ENCODE measurements at places on chromosomes 6 and 20.

DNA sequence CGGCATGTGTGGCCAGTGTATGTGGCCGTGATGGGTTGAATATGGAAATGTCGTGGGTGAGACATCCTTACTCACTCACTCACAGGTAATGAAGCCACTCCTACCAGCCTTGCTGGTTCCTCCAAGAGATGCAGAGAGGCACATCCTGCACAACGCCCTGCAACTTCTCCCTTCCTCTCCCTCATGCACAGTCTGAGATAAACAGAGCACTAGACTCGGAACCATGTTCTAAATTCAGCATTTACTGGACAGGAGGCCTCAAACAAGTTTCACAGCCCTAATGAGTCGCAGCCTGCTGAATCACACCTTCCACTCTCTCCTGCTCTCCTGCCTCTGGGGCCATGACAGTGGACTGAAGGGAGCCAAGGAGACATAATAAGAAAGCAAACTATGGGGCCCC is 91.2 kb downstream of the ISM1 start:
- H3K4me1 ChIP-seq: no peaks in the 10 kb centered on the region
- no peak overlapping the region for H3K27ac ChIP-seq
- no peaks in the 10 kb centered on the region for H3K27me3 ChIP-seq
- H3K4me3 ChIP-seq: no peak overlapping the region

- DNase-seq: no peak
- H3K27me3 ChIP-seq: no peaks in the 10 kb centered on the region
- H3K4me1 ChIP-seq: peaks cover 4% of the 10 kb centered on the region
- no peaks in the 10 kb centered on the region for H3K36me3 ChIP-seq
- H3K27ac ChIP-seq: no peak overlapping the region
- H3K4me3 ChIP-seq: no peak overlapping the region
These were observed 71.7 kb upstream of the CEP85L start for GRCh38 chr6:118722829-118723813.

GRCh38 chr6:109508166-109508860 is 25.3 kb upstream of the ZBTB24 start:
- H3K27me3 ChIP-seq: no peaks in the 10 kb centered on the region
- no peak for DNase-seq
- H3K4me1 ChIP-seq: no peaks in the 10 kb centered on the region
- H3K4me3 ChIP-seq: no peak overlapping the region
- H3K27ac ChIP-seq: no peak overlapping the region

DNA sequence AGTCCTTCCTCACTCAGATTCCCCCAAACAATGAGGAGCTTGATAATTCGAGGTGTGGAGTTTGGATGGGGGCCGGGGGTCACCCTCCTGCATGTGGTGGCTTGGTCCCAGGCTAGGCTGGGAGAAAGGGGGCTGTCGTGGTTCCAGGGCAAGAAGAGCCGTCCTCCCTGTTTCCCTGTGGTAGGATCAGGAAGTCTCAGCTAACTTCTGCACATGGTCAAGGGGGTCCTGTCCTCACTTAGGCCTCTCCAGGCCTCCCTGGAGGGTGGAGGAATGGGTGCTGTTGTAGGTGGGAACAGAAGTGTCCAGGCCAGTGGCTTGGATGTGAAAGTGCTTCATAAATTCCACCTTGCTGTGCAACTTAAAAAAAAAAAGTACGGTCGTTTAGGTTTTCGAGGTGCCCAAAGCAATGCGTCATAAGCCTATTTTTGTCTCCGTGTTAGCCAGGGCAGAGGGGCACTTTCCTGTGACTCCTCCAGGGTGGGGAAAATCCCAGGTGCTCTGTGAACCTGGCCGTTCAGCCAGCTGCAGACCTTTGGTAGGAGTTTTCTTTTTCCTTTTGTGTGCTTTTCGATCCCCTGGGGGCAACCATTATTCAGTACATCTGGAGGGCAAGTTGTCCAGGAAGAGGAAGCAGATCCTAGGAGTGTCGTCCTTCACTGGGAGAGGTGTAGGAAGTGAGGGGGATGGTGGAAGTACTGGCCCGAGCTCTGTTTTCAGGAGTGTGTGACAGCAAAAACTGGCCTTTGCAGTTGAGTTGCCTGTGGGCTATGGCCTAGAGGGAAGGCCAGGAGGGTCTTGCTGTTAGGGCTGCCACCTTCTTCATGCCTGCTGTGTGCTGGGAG is 9.6 kb downstream of the IGF2R start:
- H3K4me1 ChIP-seq: peaks cover 77% of the 10 kb centered on the region
- H3K27me3 ChIP-seq: no peaks in the 10 kb centered on the region
- DNase-seq: peak; percentile 61
- peak overlapping the region; percentile 17 for H3K4me3 ChIP-seq

GRCh38 chr6:2630359-2630758 is 120.4 kb downstream of the MYLK4 start:
- H3K27ac ChIP-seq: peak overlapping the region; percentile 90
- H3K4me3 ChIP-seq: no peak overlapping the region
- DNase-seq: peak; percentile 97
- H3K27me3 ChIP-seq: no peaks in the 10 kb centered on the region

DNA sequence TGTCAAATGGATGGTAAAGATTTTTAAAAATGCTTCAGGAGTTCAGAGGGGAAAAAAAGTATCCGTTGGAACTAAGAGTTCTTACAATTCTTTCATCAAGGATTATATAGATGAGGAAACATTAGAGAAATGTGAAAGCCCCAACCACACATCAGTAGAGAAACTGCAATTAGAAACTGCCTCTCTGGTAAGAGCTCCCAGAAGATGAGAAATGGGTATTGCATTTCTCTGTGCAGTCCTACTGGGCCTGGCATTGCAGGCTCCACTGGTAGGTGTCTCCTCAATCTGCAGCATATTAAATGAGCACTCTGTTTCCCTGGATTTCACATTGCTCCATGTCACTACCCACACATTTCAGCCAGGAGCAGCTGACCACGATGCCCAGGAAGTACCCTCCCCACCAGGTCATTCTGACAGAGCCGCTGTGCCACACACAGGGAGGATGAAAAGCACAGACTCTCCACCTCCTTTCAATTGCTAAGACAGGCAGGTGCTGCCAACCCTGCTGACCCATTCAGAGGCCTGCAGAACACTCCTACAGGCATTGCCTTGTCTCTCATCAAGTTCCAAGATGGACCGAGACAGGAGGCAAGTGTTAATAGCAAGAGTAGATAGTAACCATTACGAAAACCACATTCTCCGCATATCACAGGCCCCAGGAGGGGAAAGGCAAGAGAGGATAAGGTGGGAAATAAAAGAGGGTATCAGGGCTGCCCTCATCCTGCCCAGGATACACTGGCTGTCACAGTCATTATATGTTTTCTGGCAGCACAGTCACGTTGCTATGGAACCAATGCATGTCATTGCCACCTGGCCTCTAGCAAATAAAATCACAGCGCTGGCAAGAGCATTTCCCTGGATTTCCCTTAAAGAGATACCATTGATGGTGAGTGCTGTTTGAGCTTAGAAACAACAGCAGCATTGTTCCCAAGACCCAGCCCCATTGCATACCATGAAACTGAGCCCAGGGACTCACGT is 241.7 kb downstream of the ATXN1 start:
- H3K4me3 ChIP-seq: no peak overlapping the region
- H3K4me1 ChIP-seq: peaks cover 10% of the 10 kb centered on the region
- no peak for DNase-seq

DNA sequence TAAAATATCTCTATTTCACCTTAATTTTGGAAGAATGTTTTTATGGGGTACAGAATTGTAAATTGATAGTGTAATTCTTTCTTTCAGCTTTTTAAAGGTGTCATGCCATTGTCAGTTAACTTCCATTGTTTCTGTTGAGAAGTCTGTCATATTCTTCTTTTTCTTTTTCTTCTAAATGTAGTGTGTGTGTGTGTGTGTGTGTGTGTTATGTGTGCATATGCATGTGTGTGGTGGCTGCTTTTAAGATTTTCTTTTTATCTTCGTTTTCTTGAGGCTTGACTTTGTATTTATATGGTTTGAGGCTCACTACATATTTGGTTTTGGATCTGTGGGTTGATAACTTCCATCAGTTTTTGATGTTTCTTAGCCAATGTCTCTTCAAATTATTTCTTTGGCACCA is 176.5 kb downstream of the OGFRL1 start:
- no peaks in the 10 kb centered on the region for H3K36me3 ChIP-seq
- H3K27me3 ChIP-seq: no peaks in the 10 kb centered on the region
- DNase-seq: no peak
- H3K4me1 ChIP-seq: peaks cover 28% of the 10 kb centered on the region
- H3K27ac ChIP-seq: no peak overlapping the region

GRCh38 chr6:5394280-5394679 is 133.0 kb downstream of the FARS2 start:
- H3K4me3 ChIP-seq: no peak overlapping the region
- H3K4me1 ChIP-seq: peaks cover under 1% of the 10 kb centered on the region
- H3K27ac ChIP-seq: no peak overlapping the region
- H3K27me3 ChIP-seq: no peaks in the 10 kb centered on the region

- no peak overlapping the region for H3K27ac ChIP-seq
- H3K36me3 ChIP-seq: no peaks in the 10 kb centered on the region
- DNase-seq: no peak
- no peaks in the 10 kb centered on the region for H3K4me1 ChIP-seq
- H3K27me3 ChIP-seq: no peaks in the 10 kb centered on the region
These were observed 45.3 kb downstream of the ELOVL4 start for GRCh38 chr6:79902046-79902445.

GRCh38 chr20:33442136-33443005 is 1.2 kb downstream of the SNTA1 start:
- no peak overlapping the region for H3K27ac ChIP-seq
- no peak for DNase-seq
- no peaks in the 10 kb centered on the region for H3K4me1 ChIP-seq
- H3K27me3 ChIP-seq: no peaks in the 10 kb centered on the region
- no peaks in the 10 kb centered on the region for H3K36me3 ChIP-seq

- H3K4me1 ChIP-seq: no peaks in the 10 kb centered on the region
- H3K36me3 ChIP-seq: peaks cover 6% of the 10 kb centered on the region
- H3K27ac ChIP-seq: no peak overlapping the region
- H3K27me3 ChIP-seq: no peaks in the 10 kb centered on the region
- H3K4me3 ChIP-seq: no peak overlapping the region
These were observed 240.5 kb upstream of the PRSS16 start for GRCh38 chr6:27007020-27007419.

DNA sequence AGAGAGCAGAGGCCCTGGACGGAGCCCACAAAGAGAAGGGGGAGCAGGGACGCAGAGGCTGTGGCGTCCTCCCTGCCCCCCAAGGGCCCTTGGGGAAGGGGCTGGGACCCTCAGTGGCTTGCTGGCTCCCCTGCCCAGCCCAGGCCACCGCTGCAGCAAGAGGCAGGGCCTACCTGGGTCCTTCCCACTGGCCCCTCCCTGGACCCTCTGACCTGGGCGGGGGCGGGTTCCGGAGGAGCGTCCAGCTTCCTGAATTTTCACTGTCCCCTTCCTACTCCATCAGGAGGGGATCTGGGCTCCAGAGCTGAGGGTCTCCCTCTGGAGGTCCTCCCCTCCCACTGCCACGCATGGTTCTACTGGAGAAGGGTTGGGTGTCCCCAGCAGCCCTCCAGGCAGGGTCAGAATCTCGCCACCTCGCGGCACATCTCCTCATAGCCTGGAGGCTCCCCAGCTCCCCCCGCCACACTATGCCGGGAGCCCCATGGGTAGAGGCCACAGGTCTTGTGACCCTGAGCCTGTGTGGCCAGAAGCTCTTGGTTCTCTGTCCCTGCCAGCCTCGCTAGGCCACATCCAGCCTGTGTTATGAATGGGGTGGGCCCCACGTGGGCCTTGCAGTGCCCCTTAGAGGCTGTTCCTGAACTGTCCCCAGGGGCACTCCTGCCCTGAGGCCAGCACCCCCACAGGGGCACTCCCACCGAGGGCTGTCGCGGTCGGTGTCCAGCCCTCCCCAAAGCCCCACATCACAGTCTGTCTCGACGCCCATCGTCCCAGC is 1.0 kb upstream of the SOX18 start:
- H3K36me3 ChIP-seq: no peaks in the 10 kb centered on the region
- H3K27me3 ChIP-seq: no peaks in the 10 kb centered on the region
- no peak for DNase-seq
- H3K4me3 ChIP-seq: no peak overlapping the region
- H3K27ac ChIP-seq: no peak overlapping the region

DNA sequence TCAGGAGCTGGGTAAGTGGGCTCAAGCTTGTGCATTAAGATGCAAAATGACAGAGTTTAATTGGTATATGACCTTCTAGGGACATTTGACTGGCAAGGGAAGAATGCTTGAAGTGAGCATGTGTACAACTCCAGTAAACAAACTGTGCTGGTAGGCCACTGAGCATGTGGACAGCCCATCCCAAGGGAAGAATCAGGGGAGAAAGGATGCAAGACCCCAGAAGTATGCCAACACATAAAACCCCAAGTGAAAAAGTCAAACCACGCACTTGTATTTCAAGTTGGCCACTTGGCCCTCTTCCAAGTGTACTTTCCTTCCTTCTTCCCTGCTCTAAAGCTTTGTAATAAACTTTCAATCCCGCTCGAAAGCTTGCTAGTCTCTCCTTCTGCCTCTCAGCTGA is 10.4 kb upstream of the THBD start:
- no peak for DNase-seq
- no peak overlapping the region for H3K27ac ChIP-seq
- H3K36me3 ChIP-seq: no peaks in the 10 kb centered on the region
- H3K4me1 ChIP-seq: no peaks in the 10 kb centered on the region
- no peaks in the 10 kb centered on the region for H3K27me3 ChIP-seq

DNA sequence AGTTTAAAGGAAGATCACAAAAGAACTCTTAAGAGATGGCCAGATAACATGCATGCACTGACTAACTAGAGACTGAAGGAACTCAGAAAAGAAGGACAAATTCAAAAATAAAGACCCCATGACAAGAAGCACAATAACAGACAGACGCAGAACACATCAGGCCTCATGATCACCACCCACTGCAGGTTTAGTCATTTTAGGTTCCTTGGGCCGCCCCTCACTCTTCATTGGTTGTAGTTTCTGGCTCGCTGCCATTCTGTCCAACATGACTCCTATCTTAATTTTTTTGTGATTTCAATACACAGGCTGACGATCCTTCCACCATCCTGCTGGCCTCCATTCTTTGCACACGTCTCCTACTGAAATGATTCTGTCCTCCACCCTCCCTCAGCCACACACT is 21.6 kb downstream of the STX7 start:
- no peaks in the 10 kb centered on the region for H3K4me1 ChIP-seq
- H3K27me3 ChIP-seq: no peaks in the 10 kb centered on the region
- no peak overlapping the region for H3K4me3 ChIP-seq
- H3K27ac ChIP-seq: no peak overlapping the region
- no peaks in the 10 kb centered on the region for H3K36me3 ChIP-seq

DNA sequence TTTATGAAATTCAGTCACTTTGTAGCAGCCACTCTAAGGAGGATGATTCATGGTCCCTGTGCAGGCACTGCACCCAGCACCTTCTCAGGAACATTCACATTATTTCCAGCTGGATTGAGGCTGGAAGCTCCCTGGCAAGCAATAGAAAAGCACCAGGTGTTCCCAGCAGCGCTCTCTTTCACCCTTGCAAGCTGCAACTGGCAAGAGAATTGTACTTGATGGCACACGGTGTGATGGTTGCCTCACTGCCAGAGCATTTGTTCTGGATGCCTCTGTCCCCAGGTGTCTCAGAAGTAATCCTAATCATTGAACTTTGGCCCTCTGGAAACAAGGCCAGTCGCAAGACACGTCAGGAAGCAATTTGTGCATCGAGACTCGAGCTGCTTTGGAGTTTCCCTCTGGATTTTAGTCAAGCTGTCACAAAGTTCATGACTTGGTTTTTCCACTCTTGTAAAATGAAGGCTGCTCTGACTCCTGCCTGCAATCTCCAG is 24.9 kb upstream of the PHACTR2 start:
- no peaks in the 10 kb centered on the region for H3K27me3 ChIP-seq
- H3K36me3 ChIP-seq: no peaks in the 10 kb centered on the region

All from MCF 10A (cell line).